ENCODE measurements at places on chromosomes 13 and 19.

GRCh38 chr13:85729296-85729695 lies 69.9 kb downstream of the SLITRK6 start:
- no peak for DNase-seq

DNA sequence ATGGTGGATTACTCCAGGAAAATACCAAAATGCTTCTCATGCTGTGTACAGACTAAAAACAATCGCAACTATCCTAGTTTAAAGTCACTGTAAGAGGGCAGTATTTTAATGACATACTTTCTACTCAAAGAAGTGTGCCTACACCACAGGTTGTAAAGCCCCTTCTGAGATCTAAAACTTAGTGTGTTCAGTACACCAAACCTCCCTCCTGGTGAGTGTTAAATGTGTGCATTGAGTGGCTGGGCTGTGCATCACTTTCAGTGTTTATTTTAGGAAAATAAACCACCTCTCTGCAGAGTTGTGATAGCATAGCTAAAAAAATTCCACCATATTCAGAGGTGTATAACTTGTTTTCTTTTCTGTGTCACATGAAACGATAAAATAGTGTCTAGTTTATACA lies 263.7 kb downstream of the DACH1 start:
- no peak for DNase-seq

DNA sequence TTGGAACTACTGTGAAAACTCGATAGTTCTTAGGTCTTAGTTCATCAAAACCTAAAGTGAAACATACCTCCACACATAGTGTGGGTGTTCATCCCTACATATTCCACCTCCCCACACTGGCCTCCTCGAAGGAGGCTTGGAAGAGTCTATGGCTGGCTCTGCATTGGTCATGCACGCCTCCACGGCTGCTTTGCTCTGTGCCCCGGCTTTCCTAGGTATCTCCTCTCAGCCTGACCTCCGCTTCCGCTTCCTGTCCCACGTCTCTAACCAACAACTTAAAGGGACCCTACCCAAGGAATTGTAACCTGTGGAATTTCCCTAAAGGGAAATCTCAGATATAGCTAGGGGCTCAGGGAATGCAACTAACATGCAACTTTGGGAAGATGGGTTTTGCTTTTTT lies 79.7 kb upstream of the MBNL2 start:
- DNase-seq = no peak

GRCh38 chr19:41774515-41774980 lies 19.2 kb downstream of the CEACAM6 start:
- DNase-seq = peak; percentile 86

DNA sequence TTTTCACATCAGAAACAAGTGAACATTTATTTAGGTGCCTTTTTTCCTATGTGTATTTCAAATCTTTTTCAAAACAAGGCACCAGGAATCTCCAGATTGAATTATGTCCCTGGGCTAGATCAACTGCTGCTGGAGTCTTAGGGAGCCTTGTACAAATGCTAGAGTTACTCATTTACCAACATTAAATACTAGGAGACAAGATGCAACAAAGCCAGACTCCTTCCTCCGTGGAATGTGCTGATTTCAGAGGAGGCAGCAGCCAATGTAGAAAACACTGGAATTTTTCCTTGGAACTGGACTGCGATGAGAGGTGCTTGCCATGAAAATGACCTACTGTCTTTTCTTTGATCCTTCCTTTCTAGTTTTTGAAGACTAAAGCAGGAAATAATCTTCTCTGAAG lies 1514.7 kb upstream of the MIR17HG start:
- no peak for DNase-seq

GRCh38 chr13:29140277-29140676 lies 320.1 kb downstream of the MTUS2 start:
- no peak for DNase-seq

DNA sequence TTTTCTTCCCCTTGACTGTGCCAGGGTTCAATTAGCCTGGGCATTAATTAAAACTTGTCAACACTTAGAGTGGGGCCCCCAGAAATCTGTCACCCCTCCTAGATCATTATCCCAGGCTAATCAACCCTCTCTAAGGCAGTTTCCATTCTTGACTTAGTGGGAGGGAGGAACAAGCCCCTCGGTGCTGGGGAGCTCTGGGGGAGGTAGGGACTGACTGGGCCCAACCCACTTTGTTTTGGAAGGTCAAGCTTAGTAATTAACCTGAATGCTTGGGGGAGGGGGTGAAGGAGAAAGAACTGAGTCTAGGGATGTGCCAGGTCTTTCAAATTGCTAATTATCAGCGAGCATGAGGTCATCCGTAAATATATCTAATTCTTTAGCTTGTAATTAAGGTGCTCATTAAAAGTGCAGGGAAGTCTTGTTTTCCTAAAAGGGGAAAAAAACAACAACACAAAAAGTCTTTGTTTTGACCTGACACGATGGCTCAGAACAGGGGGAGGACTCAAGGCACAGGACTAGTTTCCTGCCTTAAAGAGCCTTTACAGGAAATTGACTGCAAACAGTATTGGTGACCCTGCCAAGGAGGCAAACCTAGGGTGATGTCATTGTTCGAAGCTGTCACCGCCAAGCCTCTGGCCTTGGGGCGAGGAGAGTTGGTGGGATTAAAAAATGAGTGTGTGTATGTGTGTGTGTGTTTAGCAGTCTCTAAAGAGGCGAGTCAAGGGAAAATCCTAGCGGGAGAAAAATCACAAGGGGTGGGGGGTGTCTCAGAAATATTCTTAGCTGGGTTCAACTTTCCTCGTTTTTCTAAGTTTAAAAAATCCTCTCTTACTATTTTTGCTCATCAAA lies 19.4 kb downstream of the ACTN4 start:
- DNase-seq = no peak

DNA sequence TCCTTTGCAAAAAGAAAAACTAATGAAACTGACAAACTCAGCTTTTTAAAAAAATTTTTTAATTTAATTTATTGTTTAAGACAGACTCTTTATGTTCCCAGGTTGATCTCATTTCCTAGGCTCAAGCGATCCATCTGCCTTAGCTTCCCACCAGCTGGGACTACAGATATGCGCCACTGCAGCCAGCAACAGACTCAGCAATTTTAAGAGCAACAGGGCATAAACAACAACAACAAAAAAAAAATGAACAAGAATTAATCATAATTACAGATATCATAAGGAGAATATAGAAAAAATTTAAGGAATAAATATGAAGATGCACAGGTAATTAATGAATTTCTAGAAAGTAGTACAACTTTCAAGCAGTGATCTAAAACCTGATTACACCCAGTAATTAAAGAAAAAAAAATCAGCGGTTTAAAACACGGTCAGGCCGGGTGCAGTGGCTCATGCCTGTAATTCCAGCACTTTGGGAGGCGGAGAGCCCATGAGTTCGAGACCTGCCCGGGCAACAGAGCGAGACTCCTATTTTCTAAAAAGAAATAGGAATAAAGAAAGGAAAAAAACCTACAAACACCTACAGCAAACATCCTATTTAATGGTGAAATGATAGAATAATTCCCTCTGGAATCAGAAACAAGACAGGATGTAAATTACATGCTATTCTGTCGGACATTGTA lies 1.4 kb downstream of the ZNF699 start:
- DNase-seq = no peak

DNA sequence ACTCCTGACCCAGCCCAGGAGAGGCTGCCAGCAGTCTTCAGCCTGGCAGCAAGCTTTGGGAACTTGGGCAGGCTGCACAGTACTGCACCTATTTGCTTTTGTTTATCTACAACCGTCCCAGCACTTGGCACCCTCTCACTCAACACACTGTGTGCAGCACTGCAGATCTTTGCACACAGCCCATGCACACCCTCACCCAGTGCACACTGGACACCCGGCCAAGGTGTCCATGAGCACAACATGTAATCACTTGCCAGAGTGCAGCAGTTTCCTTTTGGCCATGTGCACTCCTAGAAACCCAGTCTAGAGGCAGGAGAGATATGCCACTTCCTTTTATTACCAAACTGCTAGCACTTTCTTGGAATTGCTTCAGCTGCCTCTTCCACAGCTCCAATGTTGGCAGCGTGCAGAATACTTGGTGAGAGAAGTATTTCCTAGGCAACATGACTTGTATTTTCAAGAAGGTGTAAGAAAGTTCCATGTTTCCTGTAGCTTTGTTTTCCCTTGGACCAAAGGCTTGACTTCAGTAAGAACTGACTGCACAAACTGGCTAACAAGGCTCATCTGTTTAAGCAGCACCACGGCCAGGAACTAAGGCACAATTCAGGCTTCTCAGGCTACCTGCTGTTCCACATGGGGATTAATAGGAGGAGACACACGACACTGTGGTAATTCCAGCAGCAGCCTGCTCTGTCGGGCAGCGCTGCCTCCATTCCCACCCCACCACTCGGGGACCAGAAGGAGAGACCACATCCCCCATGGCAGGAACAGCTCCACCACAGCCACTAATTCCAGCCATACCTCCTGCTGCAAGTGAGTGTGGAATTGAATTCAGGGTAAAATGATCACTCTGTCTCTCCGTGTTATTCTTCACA lies 15.3 kb downstream of the ATP7B start:
- no peak for DNase-seq

- no peak for DNase-seq
Observed at GRCh38 chr19:795691-796581, 1.3 kb upstream of the PTBP1 start.

DNA sequence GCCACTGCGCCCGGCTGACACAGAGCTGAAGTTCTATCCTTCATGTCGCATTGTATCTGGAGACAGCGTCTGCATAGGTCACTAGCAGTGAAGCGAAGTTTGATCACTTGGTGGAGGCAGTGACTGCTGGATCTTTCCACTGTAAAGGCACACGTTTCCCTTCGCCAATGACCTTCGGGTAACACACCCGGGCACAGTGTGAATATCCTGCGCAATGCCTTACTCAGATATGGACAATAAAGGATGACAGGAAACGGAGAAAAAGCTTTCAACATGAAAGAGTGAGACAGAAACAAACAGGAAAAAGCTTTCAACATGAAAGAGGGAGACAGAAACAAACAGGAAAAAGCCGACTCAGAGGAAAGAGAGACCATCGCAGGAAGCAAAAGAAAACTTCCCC lies 17.1 kb downstream of the ARL11 start:
- DNase-seq = no peak

DNA sequence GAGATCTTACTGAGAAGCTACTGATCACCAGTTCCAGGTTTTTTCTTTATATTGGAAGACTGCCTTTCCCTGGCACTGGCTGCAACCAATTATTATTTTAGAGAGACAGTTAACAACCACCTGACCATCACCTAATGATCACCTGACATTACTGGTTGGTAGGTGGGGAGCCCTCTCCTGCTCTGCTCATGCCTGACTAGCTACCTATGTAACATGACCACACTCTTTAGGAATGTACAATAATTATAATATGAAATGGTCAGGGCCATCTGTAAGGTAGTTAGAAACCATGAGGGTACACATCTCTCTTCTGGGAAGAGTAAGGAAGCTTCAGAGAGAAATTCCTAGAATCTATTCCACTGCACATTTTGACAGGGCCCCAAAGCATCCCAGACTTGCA lies 59.0 kb upstream of the SCEL start:
- DNase-seq = no peak

DNA sequence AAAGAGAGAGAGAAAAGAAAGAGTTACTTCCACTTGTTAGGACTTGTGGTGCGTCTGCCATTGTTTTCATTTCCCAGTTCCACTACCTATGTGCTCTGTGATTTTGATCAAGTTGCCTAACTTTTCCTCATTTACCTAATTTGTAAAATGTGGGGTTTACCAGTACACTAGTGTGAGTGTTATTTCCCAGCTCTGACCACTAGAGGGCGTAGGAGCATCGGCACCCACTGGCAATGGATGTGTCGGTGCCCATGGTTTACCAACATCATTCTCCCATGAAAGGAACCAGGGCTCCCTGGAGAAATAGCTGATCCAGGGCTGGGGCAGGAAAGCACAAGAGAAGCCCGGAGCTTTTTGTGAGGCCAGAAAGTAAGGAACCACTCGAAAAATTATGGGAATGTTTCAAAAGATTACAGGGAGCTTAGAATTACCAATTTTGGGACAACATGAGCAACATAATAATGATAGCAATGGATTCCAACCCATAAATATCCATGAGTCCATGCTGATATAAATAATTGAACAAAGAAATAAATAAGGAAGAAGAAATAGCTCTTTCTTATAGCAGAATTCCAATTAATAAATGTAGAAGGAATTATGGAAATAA lies 15.1 kb upstream of the CEACAM4 start:
- DNase-seq = peak; percentile 60

- no peak for DNase-seq
Observed at GRCh38 chr13:86006317-86006716, 207.1 kb upstream of the SLITRK6 start.

DNA sequence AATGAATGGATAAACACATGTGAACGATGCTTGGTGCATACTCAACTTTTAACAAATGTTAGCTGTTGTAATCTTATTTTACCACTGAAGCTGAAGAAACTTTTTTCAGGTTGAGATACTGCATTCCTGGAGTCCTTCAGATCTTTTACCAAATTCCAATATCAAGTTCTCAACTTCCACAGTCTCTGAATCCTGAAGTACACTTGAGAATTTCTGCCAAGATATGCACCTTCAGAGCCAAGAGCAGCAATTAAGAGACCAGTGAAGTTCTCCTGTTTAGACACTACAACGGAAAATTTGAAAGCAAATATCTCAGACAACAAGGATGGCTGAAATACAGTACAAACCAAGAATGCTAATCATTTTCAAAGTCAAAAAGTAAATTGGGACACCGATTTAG lies 84.6 kb upstream of the MTIF3 start:
- no peak for DNase-seq

DNA sequence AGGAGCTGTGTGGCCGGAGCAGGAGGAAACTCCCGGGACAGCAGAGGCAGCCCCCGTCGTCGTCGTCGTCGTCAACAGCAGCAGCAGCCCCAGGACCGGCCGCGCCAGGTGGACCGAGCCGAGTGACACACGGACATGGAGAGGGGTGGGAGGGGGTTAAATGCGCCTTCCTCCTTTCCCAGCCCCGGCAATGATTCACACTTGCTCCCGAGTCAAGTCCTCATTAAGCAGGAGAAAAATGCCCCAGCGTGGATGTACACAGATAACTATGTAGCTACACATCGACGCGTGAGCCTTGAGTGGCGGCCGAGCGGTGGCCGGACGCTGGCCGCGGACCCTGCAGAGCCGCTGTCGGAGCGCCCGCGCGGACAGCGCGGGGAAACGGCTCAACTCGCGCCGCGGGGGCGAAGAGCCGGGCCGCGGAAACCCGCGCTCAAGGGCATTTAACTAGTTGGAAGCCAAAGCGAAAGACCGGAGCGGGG lies 645 bp downstream of the UBL3 start:
- DNase-seq = peak; percentile 44

All from NCI-H1092 treated with DMSO at 0.1 percent for 48 hours (cell line).